Activated naive CD8-positive, alpha-beta T cell treated with anti-CD3 and anti-CD28 coated beads, Interleukin-2, amount 10 ng/mL, durations not matched to agents 7 days and 5 days (primary cell): ENCODE measurements at places on chromosomes 1 and 21. TPM values are rescaled to one million over a fixed set of nuclear protein-coding genes. Genes with fewer than 3 reads are reported as not detected.

GRCh38 chr1:233211595-233211994 is 83.9 kb downstream of the PCNX2 start:
- DNase-seq = no peak

GRCh38 chr21:43025636-43026180 is 49.9 kb downstream of the CBS start:
- no peak for DNase-seq

DNA sequence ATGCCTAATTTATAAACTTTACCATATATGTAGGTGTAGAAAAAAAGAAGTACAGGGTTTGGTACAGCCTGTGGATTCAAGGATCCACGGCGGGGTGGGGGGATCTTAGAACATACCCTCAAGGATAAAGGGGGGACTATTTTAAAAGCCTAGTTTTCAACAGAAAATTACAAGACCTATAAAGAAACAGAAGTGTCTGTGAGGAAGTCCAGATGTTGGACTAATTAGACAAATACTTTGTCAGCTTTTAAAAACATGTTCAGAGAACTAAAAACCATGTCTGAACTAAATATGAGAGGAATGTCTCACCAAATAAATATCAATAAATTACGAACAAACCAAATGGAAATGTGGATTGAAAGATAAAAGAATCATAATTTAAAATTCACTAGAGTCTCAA is 51.6 kb downstream of the TRMT1L start:
- DNase-seq = no peak

DNA sequence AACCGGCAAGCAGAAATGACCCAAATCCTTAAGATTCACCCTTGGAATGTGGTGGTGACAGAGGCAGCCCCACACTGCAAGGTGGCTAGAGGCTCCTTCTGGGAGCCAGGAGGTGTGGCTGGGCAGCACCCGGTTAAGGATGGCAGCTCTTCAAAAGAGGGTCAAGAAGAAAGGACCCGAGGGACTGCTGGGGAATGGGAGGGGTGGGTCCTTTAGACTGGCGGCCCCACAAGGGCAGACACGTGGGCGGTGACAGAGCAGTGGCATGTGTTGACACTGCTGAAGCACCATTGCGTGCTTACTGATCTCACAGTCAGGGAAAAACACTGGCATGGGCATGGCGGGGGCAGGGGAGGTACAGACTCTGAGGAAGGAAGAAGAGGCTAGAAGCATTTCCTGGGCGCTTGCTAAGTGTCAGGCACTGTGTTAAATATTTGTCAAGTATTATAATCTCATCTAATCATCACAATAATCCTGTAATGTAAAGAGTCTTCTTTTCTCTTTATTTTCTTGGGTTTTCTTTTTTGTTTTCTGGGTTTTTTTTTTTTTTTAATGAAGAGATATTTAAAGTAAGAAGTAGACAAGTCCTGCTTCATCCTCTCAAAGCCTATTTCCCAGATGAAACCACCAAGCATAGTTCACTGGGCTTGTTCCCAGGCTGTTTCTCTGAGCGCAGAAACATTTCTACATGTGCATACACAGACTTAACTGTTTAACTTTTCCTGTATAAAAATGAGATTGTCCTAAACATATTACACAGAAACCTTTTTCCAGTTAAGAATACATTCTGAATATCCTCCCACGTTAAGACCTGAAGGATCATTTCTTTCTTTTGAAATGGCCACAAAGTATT is 165.8 kb upstream of the EDN2 start:
- DNase-seq = no peak

- no peak for DNase-seq
Measured at GRCh38 chr1:150484861-150485260, 2.4 kb upstream of the TARS2 start.

GRCh38 chr1:156961709-156962108 is 41.3 kb downstream of the LRRC71 start:
- DNase-seq = no peak

DNA sequence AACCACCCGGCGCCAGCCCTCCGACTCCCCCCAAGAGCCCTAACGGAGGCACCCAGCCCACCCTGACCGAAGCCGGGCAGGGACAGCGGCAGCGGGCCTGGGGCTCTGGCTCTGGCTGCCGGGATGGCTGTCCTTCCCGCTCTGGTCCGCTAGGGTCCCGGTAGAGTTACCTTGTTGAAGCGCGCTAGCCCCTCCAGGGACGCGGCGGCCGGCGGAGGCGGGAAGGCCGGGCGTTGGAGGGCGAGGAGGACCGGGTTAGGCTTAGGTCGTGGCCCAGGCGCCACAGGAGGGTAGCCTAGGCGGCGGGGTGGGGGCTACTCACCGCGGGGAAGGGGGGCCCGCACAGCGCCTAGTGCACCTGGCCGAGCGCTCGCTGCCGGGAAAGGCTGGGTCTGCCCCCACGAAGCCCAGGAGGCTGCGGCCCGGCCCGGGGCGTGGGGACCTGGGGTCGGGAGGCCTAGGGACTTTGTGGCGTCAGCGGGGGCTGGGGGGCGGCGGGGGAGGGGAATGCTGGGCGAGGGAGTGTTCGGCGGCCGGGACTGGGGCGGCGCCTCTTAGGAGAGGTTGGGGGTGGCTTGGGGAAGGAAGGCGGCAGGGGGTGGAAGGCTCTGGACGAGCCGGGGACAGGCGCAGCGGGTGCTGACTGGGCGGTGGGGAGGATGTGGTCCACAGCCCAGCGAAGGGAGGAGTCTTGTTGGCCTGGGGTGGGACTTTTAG is at the start of gene TRIM17:
TRIM17 (minus strand) TSS at position 645 of the 717 bp plus-strand sequence. CDS start 1,789 bp downstream, outside the sequence.
- DNase-seq = peak; percentile 58

DNA sequence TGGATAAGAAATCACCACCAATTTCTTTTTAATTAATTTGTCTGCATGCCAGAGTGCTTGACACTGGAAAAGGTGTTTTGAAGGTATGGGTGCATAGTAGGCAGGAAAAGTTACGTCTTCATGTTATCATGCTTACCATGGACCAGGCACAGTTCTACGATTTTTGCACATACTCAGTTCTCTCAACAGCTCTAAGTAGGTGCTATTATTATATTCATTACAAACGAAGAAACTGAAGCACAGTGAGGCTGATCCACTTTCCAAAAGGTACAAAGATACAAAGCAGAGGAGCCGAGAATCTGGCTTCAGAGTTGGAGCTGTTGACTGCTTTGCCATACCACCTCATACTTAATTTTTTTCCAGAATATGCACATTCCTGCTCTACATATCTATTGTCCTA is 306.4 kb downstream of the PBX1 start:
- no peak for DNase-seq

GRCh38 chr1:113226148-113226547 is 153.2 kb downstream of the LRIG2 start:
- no peak for DNase-seq

GRCh38 chr1:239951511-239952140 is 140.1 kb upstream of the FMN2 start:
- DNase-seq = no peak

GRCh38 chr1:215360758-215361157 is 206.3 kb upstream of the KCTD3 start:
- no peak for DNase-seq

DNA sequence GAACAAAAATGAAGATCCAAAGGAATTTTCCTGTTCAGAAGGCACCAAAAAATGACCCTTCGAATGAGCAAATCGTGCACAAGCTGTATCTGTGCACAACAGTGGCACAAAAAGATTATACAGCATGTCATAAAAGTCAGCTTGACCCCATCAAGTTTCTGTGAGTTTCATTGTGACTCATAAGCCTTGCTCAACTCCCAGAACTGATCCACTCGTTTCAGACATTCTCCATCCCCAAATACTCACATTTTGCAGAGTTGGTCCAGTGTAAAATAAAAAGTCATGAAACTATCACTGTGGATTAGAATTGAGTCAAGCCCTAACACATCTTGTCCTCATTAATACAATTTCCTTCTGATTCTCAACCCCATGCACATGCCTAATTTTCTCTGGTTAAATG is 174.7 kb upstream of the PKN2 start:
- no peak for DNase-seq

DNA sequence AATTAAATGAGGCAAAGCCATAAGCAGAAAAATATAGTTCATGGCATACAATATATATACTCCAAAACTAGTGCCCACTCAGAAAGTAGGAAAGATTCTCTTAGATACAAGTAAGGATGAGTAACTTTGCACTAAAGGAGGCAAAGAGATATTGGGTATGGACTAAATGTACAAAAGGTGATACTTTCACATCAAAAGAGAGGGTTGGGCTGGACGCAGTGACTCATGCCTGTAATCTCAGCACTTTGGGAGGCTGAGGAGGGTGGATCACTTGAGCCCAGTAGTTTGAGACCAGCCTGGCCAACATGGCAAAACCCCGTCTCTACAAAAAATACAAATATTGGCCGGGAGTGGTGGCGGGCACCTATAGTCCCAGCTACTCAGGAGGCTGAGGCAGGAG is 6.7 kb downstream of the KYAT3 start:
- no peak for DNase-seq

- DNase-seq = no peak
Measured at GRCh38 chr1:51421964-51422363, 91.6 kb upstream of the TTC39A start.

DNA sequence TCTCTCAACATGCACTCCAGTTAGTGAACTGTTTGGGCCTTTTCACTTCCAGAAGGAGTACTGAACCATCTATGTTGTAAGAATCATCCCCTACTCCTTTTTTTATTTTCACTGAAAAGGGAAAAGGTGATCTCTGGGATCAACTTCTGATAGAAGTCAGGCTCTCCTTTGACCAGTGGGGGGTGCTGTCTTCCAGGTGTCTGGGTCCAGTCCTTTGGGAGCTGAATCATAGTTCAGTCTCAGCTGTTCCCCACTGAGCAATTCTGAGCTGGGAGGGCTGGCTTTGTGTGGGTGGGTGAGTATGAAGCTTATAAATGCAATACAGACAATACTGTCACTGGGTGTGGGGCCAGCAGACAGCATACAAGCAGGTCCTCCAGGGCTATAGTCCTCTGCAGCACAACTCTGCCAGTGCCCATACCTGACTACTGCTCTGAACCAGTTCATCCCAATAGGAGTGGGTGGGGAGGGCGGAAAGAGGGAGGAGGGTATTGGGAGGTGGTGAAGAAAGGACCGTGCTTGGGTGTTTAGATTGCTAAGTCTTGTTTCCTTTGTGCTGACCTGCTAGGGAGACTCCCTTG is 12.5 kb upstream of the SARS1 start:
- DNase-seq = no peak

DNA sequence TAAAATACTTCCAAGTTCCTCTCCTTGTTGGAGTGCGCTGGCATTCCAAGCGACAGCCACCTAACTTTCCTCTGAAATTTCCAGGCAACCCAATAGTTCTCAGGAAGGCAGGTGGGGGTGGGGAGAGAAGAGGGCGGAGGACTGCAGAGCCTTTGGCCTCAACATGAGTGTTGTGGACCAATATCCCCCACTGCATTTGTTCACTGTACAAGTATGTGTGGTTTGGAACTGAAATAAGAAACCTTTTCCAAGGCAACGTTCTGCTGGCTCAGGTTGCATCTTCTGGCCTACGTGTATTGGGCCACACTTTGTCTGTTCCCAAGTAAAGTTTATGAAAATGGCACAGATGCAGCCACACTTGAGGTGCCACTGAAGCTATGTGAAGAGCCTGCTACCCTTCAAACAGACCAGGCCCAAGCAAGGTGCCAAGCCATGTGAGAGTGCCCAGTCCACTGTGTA is 153.4 kb downstream of the DHRS3 start:
- no peak for DNase-seq

GRCh38 chr1:201448990-201449389 is 20.0 kb downstream of the PHLDA3 start:
- DNase-seq = no peak

- DNase-seq = no peak
Measured at GRCh38 chr1:223714849-223715603, 2.7 kb downstream of the CAPN2 start.

- DNase-seq = no peak
Measured at GRCh38 chr1:77412820-77413530, 131.2 kb downstream of the AK5 start.

DNA sequence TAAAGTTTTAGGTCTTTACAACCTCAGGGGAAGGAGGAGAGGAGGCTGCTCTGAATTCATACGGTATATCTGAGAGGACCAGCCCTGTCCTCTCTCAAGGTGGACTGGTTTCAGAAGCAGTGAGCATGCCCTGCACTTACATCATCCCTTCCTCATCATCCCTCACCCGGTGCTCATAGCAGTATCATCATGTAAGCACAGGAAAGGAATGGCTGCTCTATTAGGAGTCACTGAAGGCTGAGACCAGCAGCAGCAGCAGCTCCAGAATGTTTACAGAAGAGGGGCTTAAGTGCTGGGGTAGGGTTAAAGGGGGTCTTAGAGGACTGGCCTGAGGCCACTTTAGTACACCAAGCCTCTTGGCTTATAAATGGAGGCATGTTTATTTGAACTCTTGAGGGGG is 185.9 kb downstream of the AK5 start:
- DNase-seq = no peak

DNA sequence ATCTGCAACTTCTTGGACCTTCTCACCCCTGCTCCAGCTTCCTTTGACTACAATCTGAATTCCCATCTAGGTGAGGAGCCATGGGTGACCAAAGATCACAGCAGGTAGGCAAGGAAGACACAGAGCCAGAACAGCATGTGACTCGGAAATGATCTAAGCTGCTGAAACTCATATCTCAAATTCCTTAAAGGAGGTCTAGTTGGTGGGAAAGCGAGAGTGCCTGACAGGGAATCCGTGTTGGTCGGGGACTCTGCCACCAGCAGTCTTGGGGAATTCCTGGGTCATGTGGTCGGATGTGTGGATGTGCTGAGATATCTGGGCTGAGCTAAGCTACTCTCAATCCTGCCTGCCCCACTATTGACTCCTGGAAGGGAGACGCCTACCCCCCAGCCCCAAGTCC is 3.2 kb upstream of the NUAK2 start:
- no peak for DNase-seq

GRCh38 chr1:59805554-59805953 is 9.2 kb upstream of the HOOK1 start:
- no peak for DNase-seq

The TRAF3IP3 gene
- total RNA-seq = 403 TPM

The PBX1 gene
- total RNA-seq = 0.51 TPM

The HSPB7 gene
- not detected for total RNA-seq

The MMEL1 gene
- 4.1 TPM for total RNA-seq

The CRYAA gene
- not detected for total RNA-seq

The PTTG1IP gene
- total RNA-seq = 73.2 TPM

The A3GALT2 gene
- total RNA-seq = not detected

The CFHR3 gene
- not detected for total RNA-seq

The FOXD2 gene
- 0.50 TPM for total RNA-seq

The SEMA6C gene
- 4.2 TPM for total RNA-seq

The OPRD1 gene
- not detected for total RNA-seq

The FLG2 gene
- total RNA-seq = not detected

The OR10T2 gene
- total RNA-seq = not detected

The TSPAN2 gene
- total RNA-seq = 1.2 TPM

The SFN gene
- 1.4 TPM for total RNA-seq
